NCI-H1092 treated with DMSO at 0.1 percent for 48 hours (cell line): ENCODE measurements at places on chromosomes 2 and 18.
A peak's percentile ranks its signal among the peaks of the same experiment; 100 is the strongest.

DNA sequence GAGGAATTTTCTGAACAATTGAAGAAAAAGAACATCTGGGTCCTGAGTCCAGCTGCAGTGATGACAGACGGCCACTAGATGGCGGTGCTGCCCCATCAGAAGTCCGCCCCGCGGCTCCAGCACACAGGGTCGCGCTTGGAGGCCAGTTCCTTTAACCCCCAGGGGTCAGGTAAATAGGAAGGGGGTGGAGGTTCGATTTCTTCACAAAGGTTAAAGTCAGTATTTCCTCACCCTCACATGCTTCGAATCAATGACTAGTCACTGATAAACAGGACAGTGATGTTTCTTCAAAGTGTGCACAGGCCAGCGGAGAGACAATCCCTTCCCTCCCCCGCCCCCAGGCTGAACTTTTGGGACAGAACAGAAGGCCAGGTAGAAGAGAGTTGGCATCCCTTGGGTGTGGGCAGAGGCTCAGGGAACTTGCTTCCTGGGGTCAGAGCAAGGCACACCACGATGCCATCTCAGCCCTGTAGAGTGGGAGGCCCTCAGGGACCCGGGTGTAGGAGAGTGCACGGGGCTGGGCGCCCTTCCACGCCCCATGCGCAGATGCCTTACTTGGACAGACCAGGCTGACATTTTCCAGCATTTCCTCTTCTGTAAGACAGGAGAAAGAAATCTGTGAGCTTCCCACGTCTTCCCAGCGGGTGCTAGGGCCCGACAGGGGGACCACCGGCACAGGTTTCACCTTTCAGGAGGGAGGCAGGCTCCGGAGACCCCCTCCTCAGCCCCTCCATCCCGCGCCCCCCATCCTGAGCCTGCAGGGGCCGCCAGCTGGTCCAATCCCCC is 722 bp downstream of the APOB start:
- DNase-seq, result peak; percentile 7

DNA sequence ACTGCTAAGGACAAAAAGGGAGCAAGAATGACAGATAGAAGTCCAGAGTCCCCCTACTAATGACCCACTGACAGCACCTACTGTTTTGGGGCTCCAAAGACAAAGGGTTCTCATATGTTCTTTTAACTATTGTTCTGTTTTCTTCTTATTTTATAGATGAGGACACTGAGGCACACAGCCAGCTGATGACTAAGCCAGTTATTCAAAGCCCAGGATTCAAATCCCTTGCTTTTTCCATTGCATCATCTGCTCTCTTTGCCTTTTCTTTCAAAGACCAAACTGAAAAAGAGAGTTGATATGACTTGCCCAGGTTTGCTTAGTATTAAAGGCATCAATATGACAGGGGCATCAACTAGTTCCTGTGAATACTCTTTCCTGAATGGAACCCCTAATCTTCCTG is 299.8 kb downstream of the LRATD1 start:
- no peak for DNase-seq

DNA sequence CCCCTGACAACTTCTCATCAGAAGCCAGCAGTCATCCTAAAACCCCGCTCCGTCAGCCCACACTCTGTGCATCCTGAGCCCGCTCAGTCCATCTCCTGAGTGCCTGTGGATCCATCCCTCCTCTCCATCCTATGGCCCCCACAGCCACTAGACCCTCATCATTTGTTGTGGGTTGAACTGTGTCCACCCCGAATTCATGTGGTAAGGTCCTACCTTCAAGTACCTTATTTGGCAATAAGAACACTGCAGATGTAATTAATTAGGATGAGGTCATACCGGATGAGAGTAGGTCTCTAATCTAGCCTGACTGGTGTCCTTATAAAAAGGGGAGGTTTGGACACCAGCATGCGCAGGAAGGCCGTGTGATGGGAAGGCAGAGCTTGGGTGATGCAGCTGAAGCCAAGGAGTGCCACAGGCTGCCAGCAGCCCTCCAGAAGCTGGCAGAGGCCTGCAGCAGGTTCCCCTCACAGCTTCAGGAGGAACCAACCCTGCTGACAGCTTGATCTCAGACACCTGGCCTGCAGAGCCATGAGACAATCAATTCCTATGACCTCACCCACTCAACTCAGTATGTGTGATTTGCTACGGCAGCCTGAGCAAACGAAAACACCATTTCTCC is 192.4 kb downstream of the ZBTB7C start:
- peak; percentile 98 for DNase-seq

DNA sequence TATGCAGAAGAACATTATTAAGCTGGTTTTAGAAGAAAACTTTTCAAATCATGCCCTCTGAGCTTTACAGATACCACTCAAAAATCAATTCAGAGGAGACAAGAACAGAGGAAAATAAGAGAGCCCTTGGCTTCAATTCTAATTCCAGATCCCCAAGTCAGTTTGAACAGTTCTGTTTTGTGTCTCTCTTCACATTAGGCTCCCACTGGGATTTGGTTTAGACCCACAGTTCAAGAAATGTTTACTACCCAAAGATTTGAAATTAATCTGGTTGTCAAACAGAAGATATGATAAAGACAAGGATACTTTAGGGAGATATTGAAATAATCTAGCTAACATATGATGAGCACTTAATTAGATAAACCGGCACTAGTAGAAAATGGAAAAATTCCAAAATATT is 329.5 kb downstream of the RAD51AP2 start:
- no peak for DNase-seq

GRCh38 chr18:69408522-69408921 is 7.8 kb downstream of the DOK6 start:
- no peak for DNase-seq

DNA sequence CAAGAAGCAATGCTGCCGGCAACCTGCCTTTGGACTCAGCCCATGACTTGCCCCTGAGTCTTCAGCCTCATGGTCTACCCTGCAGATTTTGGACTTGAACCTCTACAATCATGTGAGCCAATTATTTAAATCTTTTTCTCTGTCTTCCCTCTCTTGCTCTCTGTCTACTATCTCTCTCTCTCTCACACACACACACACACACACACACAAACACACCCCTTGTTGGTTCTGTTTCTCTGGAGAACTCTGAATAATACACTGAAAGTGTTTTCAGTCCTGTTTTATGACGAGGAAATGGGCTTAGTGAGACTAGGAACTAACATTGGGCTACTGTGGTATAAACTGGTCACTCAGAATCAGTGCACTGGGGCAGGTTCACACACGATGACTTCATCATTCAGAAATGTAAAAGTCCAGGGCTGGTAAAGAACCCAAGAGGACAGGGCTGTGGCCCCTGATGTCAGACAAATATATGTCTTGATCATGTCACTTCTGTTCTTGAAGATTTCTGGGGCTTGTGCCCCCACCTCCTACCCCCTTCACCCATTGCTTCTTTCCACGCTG is 266.1 kb upstream of the SIX2 start:
- DNase-seq, result no peak

DNA sequence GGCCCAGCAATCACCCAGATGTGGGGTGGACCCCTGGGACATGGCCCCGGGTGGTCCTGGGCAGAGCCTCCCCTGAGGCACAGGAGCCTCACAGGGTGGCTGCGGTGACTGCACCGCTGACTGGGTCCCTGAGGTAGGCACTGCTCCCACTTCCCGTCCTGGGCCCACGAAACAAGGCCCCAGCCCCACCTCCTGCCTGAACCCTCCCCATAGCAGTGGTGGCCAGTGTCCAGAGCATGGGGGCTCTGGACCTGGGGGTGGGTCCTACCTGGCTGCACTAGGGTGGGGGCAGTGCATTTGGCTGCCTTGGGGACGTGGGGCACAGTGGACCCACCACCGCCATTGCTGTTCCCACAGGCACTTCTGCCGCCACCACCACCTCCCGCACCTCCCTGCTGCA is 39.4 kb downstream of the TDRD15 start:
- DNase-seq, result no peak

DNA sequence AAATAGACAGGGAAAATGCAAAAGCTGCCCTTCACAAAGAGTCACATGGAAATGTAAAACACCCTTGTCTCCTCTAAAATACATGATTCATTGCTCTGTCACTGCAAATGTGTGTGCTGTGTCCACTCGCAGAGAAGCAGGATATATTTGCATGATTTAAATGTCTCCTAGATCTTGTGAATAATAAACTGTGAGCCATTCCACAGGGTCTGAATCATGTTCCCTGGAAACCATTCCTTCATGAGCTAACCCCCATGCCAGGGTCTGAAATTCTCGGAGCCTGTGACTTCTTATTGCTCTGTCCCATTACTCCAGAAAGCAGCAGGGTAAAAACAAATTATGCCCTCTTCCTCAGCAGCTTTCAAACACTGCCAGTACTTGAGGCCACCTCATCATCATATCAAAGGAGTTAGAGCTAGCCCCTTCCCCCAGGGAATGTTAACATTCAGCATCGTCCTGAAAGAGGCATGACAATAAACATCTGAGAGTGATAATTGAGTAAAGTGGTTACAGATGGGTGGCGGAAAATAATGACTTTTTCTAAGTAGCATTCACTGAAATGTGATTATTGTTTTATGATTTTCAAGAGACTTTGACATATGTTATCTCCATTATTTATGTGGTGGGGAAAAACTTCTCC is 11.7 kb upstream of the CNGA3 start:
- DNase-seq, result peak; percentile 65

- DNase-seq, result no peak
Observed at GRCh38 chr2:72104821-72105588, 42.7 kb downstream of the CYP26B1 start.

DNA sequence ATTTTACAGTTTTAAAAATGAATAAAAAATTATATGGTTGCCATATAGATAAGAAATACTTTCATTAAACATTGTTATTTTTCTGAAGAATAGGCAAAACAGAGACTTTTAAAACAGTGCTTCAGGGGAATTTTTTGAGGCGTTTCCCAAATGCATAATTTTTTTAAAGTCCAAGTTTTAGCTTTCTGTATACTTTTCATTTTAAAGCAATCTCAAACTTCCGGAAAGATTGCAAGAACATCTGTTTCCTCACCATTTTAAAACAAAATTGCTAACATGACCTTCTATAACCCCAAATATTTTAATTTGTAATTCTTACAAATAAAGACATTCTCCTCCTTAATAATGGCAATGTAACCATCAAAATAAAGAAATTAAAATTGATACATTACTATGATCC is 15.1 kb upstream of the MBD2 start:
- DNase-seq, result no peak

- no peak for DNase-seq
Observed at GRCh38 chr18:54250846-54251261, 18.5 kb upstream of the POLI start.

- DNase-seq, result no peak
Observed at GRCh38 chr2:66948234-66948633, 448.9 kb upstream of the ETAA1 start.

GRCh38 chr2:124604940-124605339 is 579.9 kb downstream of the CNTNAP5 start:
- DNase-seq, result no peak

GRCh38 chr2:25389161-25389560 is 47.4 kb upstream of the DNMT3A start:
- no peak for DNase-seq

GRCh38 chr18:74775239-74775638 is 177.6 kb downstream of the ZNF407 start:
- no peak for DNase-seq

DNA sequence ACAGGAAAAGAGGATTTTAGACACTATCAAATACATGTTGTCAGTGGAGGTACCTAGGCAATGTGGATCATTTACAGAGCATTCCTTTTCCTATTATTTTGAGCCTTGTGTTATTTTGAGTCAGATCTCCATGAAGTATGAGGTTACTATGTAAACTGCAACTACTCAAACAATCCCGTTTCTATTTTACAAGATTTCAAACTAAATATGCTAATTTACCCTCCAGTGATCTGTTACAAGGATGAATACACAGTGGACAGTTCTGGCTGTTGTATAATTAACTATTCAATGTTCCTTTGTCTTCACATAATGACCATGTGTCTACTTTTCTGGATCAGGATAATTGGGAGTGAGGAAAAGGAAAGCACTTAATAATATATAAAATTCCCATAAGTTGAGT is 4.6 kb downstream of the HOXD1 start:
- DNase-seq, result no peak

DNA sequence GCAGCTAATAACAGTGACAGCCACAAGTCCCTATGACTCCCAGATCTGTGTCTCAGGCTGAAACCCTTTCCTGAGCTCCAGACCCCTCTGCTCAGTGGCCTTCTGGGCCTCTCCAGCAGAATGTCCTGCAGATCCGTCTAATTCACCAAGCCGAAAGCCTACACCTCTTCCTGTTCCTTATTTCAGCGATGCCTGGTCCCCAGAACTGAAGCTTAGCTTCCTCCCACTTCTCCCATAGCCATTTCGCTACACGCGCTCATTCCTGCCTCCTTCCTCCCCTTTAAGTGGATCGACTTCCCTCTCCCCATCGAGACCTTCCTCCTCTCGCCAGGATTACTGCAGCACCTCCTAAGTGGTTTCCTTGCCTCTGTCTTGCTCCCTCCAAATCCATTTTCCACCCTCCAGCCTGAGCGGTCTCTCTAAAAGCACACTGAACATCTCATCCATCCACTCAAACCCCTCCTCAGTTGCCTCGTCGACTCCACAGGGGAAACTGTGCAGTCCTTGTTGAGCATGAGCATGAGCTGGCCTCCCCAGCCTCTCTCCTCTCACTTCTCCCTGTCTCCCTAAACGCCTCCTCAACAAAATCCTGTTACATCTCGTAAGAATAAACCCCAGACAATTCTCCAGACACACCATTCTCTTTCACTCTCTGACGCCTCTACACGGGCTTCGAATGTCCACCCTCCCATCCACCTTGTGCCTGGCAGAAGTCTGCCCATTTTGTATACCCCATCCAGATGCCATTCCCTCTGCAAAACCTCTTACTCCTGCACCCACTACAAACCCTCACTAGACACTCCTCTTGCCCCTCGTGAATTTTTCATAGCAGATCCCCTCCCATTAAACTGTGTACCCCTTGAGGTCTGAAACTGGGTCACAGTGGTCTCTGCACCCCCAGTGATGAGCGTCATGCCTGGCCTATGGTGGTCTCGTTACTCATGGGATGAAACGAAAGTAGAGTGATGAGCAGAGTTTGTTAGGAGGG is 232.6 kb downstream of the ATAD2B start:
- DNase-seq, result no peak

GRCh38 chr2:44107086-44107740 is 61.5 kb upstream of the PPM1B start:
- DNase-seq, result no peak

DNA sequence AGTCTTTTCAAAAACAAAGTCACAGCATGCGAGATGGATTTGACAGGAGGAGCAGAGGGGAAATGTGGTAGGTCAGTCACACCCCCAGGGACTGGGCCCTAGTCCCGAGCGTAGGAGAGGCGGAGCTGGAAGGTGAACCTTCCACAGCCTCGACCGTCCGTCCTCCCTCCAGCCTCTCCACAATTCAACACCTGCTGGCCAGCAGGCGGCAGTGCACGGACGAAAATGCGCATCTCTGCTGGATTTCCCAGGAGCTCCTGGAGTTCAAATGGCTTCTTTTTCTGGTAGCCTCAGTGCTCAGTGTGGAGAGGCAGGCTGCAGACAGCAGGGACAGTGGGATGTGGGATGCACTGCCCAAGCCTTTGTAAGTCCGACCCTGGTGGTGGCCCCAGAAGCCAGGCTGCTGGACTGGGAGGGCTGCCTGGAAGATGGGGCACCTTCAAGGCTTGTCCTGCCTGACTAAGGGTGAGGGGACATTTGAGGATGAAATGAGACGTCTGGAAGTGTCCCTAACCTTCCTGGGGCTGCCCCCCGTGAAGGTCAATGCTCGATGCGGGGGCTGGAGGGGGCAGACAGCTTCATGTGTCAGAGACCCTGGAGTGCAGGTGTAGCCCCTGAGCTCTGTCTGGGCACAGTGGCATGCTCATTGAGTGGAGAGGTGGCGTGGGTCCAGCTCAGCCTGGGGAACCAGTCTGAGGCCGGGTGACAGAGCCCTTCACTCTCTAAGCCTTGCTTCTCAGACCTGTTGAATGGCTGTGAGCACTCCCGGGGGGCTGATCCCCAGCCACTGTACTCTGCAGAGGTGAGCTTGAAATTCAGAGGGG is 189.5 kb downstream of the TFCP2L1 start:
- peak; percentile 71 for DNase-seq
